Astrocyte of the cerebellum (primary cell): ENCODE measurements at places on chromosomes 5 and 9.

DNA sequence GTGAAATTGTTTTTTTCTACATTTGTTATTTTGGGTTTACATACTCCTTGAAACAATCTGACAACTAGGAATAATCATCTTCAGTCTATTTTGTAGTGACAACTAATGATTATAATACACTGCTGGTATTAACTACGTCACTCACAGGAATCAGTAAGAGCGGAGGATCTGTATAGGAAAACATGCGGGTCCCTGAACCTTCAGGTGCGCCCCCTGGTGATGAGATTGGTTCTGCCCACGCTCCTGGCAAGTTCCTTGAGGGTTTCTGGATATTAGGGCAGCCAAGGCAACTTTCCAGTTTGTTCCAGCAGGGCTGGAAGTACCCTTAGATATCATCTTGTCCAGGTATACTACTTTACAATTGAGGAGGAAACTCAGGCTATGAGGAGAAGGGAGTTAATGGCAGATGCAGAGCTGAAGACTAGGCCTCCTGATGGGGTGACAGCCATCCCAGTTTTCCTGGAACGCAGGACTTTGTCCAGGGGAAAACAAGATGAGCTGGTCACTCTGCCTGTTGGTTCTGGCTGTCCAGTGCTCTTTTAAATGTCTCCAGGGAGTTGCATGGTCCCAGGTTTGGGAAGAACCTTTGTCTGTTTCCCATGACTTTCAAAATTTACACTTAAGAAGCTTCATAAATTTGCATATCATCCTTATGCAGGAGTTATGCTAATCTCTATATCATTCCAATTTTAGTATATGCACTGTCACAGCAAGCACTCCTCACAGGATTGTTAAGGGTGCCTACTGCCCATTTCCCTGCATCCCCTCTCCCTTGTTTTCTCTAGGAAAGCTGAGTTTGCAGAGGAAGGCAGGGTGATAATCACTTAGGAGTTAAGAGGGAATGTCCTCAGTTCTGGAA is 14.9 kb upstream of the WNT8A start:
- peak; percentile 73 for DNase-seq

GRCh38 chr5:154159343-154159742 is 31.2 kb upstream of the GALNT10 start:
- no peak for DNase-seq

DNA sequence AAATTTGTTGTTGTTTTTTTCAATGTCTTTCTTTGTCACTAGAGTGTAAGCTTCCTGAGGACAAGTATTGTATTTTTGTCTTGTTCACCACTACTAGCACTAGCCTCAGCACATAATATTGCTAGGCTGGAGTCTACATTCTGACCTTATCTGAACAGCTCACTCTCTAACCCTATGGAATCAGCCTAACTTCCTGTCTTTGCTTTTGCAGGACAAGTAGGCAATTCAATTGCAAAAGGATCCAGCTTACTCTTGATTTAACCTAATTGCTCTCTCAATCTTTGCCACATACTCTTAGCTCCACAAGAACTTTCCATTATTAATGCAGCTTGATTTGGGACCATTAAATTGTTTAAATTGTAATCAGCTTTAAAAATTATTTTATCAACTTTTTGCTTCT is 308.5 kb downstream of the MAN2A1 start:
- DNase-seq, result no peak

GRCh38 chr5:168327994-168328393 is 36.5 kb downstream of the WWC1 start:
- no peak for DNase-seq

- no peak for DNase-seq
Measured at GRCh38 chr5:169041180-169041579, 259.8 kb downstream of the SLIT3 start.
